ENCODE measurements at places on chromosomes 1 and 21.

GRCh38 chr1:17799642-17800041, 44.5 kb downstream of the ACTL8 start:
- DNase-seq, result no peak

GRCh38 chr1:243483071-243483771, 227.4 kb downstream of the SDCCAG8 start:
- no peak for DNase-seq

DNA sequence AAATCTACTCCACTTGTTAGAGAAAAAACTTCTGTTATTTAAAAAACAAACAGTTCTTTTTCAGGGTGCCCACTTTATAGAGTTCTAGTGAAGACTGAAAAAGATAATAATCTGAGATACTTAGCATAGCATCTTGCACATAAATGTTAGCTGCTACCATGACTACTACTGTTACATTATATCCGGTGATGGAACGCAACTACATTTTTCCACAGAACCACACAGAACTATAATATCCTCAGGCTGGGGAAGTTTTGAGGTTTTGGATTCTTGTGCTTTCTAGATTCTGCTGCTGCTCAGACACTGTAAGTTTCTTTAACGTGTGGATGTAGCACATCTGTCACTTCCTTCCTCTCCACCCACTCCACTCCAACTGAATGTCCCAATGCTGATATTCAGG, 110.3 kb downstream of the PTPN14 start:
- DNase-seq, result no peak

GRCh38 chr1:57341721-57342120, 82.1 kb downstream of the DAB1 start:
- DNase-seq, result no peak

- no peak for DNase-seq
Measured at GRCh38 chr1:216925962-216926625, 202.9 kb upstream of the ESRRG start.

GRCh38 chr1:89547563-89548116, 23.0 kb downstream of the LRRC8B start:
- no peak for DNase-seq

DNA sequence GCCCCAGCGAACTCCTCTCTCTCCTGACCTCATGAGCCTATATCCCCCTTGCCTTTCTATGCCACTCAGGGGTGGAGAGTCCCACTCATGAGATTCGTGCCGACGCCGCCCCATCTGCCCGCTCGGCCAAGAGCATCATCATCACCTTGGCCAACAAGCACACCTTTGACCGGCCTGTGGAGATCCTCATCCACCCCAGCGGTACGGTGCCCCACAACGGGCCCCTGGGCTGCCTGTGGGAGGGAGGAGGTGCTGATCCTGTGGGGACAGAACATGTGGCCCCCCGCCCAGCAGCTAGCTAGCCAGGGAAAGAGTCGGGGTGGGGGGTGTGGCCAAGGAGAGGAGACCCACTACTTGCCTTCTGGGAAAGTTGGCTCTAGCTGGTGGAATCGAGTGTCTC, 27.8 kb downstream of the VWA5B1 start:
- no peak for DNase-seq

- no peak for DNase-seq
Measured at GRCh38 chr1:161791904-161792655, 26.0 kb downstream of the ATF6 start.

- DNase-seq, result no peak
Measured at GRCh38 chr1:62184336-62184735, 10.3 kb upstream of the L1TD1 start.

- no peak for DNase-seq
Measured at GRCh38 chr1:108747171-108747850, 837 bp downstream of the STXBP3 start.

DNA sequence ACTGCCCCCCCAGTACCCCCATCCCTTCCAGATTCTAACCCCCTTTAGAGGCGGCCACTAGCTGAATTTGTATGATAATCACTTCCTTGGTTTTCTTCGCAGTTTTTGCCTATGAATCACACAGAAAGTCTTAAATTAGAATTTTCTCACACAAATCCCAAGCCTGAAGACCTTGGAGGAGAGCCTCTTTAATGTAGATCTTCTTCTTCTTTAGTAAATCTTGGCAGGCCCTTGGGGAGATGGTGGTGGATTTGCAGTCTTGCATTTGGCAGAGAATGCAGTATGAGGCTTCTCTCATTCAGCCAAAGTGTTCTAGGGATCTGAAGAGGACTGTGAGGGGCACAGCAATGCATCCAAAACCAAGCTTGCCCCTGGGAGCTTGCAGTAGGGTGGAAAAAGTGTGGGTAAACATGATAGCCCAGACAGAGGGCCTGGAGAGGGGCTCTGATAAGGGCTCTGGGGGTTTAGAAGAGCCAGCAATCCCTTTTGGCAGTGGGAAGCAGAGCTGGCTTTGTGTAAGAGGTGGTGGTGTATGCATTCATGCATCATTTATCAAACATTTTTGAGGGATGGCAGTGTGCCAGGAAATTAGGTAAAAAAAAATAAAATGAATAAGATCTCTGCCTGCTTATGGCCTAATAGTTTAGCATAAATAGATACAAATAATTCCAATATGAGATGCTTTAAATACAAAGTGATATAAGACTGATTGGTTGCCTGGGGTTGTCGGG, 7.7 kb upstream of the CDC42 start:
- DNase-seq, result no peak

- DNase-seq, result no peak
Measured at GRCh38 chr21:41894922-41895557, 15.9 kb upstream of the PRDM15 start.

GRCh38 chr1:151047925-151048644, 534 bp downstream of the C1orf56 start:
- DNase-seq, result peak; percentile 30

GRCh38 chr1:198649968-198650338, 11.1 kb downstream of the PTPRC start:
- no peak for DNase-seq

GRCh38 chr1:162632217-162632666, at the start of gene DDR2:
TSS of gene DDR2 (plus strand) at chr1:162632464. CDS start at chr1:162719064, 86,600 bp downstream.
- DNase-seq, result no peak

GRCh38 chr1:19656134-19656779, 8.4 kb upstream of the HTR6 start:
- no peak for DNase-seq

DNA sequence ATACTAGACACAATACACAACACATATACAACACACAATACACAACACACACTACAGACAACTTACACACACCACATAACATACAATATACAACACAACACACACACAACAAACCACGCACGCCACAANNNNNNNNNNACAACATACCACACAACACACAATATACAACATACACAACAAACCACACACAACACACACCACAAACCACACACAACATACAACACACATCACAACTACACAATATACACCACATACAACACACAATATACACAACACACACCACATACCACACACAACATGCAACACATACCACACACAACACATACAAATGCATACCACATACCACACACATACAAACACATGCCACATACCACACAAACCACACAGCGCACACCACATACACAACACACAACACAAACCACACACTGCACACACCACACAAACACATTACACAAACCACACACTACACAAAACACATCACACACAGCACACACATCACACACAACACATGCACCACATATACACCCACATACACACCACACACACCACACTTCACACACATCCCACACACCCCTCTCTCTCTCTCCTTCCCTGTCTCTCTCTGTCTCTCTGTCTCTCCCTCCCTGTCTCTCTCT, 108.3 kb downstream of the ETS2 start:
- DNase-seq, result no peak

- no peak for DNase-seq
Measured at GRCh38 chr21:42411891-42412635, 8.4 kb downstream of the UBASH3A start.

DNA sequence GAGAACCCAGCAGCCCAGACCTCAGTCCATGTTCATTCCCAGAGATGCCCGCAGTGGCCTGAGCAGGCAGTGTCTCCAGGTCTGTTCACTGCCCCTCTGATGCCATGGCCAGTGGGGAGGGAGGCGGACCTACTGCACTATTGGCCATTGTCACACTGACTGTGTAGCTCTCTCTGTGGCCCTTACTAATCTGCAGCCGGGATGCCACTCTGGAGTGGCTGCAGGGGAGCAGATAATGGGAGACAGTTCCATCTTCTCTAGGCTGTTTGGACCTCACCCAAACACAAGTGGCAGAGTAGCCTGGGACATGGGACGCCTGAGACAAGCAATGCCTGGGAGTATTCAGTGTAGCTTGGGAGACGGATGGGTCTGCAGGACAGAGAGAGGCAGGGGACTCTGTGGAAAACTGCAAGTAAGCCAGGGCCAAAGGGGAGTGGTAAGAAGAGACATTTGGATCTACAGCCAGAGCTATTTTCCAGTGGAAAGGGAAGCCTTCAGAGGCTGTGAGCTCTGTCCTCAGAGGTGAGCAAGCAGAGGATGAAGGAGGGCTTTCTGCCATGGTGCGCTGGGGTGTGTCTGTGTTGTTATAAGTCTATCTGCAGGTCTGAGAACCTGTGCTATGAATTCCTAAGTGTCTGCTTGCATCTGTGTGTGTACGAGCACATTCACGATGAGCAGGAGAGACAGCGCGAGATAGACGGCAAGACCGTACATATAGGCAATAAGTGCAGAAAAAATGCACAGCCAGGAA, 26.7 kb downstream of the DMBX1 start:
- DNase-seq, result no peak

DNA sequence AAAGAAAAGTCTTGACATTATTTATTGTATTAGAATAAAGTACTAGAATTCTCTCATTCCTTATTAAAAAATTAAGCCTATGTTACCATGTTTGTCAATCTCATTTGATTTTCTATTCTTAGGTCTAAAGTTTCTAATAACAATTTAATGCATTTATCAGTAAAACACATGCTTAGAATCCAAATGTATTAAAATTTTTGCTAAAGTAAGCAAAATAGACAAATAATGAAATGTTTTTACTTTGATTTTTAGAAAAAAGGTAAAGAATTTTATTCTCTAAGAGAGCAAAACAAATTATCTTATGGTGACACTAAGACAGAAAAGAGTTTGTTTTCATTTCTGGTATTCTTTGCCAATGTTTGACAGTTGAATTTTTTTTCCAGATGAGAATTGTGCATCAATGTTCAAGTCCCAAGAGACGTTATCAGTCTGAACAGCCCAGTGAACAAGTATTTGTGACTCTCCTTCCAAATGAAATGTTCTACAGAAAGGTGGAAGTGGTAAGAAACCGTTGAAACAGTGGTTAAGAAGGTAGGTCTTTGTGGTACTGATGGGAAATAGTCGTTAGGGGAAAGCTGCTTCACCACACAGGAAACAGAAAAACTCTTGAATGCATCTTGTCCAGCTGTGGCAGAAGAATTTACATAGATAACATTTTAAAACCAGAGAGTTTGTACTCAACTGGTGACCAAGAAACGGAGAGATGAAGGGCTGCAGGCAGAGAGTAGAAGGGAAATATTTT, 402.5 kb downstream of the PTPRC start:
- no peak for DNase-seq

GRCh38 chr21:19420565-19420964, 1017.0 kb upstream of the TMPRSS15 start:
- no peak for DNase-seq

DNA sequence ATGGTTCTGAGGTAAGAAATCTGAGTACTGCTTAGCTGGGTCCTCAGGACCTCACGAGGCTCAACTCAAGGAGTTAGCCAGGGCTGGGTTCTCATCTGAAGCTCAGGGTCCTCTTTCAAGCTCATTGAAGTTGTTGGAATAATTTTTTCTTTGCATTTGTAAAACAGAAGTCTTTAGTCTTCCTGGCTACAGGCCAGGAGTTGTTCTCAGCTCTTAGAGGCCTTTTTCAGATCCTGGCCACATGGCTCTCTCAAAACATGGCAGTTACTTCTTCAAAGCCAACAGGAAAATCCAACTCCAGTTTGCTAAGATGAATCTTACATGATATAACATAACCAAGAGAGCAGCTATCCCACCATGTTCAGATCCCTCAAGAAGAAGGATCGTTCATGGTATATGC, 92.3 kb upstream of the CHODL start:
- DNase-seq, result no peak

DNA sequence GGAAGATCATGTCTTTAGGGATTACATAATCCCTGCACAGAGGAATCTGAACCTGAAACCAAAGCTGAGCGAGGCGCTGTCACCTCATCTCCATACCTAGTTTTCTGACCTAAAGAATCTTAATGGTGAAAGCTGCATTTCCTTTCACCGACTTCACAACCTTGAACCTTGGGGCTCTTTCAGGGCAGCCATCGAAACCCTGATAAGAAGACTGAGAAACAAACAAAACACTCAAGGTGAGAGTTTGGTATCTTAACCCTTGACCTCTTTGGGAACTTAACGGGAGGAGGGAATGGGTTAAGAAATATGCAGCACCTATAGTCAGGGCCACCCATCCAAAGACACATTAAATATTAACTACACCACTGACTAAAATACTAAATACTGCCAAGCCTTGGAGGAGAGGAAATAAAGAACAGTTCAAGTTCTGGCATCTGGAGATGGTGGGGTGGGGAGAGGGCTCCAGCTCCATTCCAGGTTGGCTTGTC, 2.0 kb downstream of the C1orf116 start:
- no peak for DNase-seq

DNA sequence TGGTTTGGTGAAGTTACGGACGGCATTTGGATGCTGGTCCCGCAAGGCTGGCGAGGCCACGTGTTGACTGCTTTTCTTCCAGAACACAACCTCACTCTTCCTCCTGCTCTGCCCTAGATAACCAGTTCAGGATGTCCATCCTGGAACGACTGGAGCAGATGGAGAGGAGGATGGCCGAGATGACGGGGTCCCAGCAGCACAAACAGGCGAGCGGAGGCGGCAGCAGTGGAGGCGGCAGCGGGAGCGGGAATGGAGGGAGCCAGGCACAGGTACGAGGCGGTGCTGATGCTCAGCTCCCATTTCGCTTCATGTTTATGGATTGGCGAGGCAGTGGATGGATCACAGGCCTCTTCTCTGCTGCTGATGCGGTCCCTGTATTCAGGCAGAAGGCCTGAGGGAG, 38.8 kb upstream of the VAMP3 start:
- no peak for DNase-seq

- no peak for DNase-seq
Measured at GRCh38 chr1:88877382-88877825, 14.0 kb downstream of the GTF2B start.

DNA sequence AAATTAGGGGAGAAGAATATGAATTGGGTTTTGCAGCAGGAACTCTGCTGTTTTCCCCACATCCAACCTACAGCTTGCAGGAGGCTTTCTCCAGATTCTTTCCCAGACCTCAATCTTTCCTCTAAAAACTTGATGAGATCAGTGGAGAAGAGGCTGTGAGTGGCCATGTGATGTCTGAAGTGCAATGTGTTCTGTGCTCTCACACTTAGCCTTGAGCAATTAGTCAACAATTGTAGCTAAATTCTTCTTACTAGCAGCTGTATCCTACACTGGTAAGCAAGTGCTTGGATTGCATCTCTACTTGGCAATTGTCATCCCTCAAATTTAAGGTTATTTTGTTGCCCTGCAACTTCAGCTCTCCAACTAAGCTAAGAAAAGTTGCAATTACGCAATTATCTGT, 807.3 kb upstream of the RGS18 start:
- DNase-seq, result no peak
